Cerebellar nuclear complex (tissue), 1 donor: ENCODE measurements at places on chromosomes 7 and 10.

GRCh38 chr7:128350708-128351295 is 7.1 kb upstream of the RBM28 start:
- no peak for DNase-seq

GRCh38 chr7:102292813-102293798 is 6.4 kb downstream of the SH2B2 start:
- DNase-seq, result no peak

- DNase-seq, result no peak
These were observed 21.7 kb downstream of the AQP1 start for GRCh38 chr7:30933124-30933974.

GRCh38 chr7:150345012-150345411 is 3.6 kb upstream of the RARRES2 start:
- DNase-seq, result no peak

GRCh38 chr10:44051584-44052385 is 333.1 kb downstream of the CXCL12 start:
- DNase-seq, result no peak

- no peak for DNase-seq
These were observed 837.8 kb upstream of the COBL start for GRCh38 chr7:52154382-52154781.

DNA sequence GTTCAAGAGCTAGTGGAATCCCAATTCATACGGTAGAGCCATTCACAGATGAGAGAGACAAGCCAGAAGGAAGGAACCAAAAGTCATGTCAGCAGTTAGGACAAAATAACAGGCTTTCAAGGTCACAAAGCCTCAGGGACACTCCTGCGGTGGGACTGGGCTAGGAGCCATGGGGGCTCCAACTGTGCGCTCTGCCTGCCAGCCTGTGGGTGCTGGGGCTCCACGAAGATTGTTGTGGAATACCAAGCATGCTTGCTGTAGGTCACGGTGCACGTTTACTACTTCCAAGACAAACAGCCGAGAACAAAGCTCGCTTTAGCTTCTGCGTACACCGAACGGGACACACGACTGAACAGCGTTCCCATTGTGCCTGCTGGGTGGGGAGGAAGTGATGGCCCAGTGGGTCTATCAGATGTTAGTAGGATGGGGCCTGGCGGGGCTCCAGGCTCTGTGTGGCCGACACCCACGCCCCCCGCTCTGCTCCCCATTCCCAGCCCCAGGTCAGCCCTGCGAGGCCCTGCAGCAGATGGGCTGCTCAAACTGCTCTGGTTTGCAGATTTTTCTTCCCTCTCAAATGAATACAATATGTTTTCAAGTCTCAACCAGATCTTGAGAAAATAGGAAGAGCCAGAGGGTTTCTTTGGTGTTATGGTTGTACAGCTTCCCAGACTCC is 158.9 kb downstream of the EGFR start:
- no peak for DNase-seq

DNA sequence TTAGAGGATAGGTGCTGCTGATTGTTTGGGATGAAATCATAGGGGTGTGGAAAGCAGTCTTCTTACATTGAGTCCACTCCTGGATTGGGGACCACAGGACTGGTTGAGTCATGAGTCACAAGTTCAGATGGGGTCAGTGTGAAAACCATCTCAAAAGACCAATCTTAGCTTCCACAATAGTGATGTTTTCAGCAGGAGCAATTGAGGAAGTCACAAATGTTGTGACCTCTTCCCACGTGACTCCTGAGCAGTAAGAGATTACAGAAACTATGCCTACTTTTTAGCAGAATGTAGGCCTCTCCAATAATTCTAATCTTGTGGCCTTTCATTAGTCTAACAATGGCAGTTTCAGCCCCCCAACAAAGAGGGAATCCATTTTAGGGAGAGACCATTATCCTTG is 256.9 kb upstream of the CDC14C start:
- DNase-seq, result no peak

GRCh38 chr7:108097703-108098102 is 32.5 kb downstream of the LAMB4 start:
- DNase-seq, result no peak

- no peak for DNase-seq
These were observed 12.5 kb upstream of the TNRC18 start for GRCh38 chr7:5436003-5436678.

GRCh38 chr10:114808982-114809381 is 12.6 kb upstream of the FHIP2A start:
- DNase-seq, result no peak

DNA sequence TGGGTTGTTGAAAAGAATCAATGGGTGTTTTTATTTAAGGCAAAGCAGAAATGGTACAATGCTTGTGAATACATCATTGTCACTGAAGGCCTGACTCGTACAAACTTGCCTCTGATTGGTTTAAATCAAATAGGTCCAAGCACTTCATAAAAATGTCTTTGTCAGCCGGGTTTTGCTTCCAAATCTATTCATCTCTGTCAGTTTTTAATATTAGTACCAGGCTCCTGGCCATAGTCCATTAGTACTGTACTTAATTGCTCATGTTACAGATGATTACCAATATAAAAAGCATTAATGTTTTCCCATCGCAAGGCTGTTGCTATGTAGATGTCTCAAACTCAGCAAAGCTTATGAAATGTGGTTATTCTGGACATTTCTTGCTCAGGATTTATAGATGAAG is 171.9 kb downstream of the ARID5B start:
- DNase-seq, result no peak

DNA sequence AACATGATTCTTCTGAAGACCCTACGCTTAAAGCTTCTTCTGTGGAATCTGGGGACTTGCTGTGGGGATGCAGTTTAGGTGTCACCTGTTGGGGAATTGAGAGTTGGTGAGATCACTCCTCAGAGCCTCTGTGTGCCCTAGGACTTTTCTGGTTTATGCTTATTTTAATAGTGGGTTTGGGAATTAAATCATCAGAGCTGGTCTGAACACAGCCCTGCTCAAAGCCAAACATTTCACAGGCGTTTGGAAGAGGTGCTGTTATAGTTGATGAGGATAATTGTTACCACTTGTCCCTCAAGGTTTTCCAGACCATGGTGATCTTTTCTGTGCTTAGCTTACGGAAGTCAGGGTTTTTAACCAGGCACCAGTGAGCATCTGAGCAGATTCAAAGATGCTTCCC is 106.1 kb downstream of the EBLN1 start:
- no peak for DNase-seq

- DNase-seq, result no peak
These were observed 287.1 kb downstream of the SFMBT2 start for GRCh38 chr10:7123774-7124173.

DNA sequence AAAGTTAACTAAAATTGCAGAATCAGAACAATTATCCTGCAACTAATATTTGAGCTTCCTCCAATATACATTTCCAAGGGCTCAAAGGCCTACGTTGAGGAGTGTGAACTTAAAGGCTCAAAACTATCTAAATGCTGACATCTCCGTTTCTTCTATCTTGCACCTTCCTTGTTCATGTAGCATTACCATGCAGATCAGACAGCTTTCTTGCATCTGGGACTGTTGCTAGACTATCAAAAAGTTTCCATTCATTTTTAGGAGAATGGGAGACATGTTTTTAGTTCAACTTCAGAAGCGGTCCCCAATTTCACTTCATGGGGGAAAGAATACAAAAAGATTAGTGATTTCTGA is 2.9 kb downstream of the ANKRD1 start:
- DNase-seq, result no peak

DNA sequence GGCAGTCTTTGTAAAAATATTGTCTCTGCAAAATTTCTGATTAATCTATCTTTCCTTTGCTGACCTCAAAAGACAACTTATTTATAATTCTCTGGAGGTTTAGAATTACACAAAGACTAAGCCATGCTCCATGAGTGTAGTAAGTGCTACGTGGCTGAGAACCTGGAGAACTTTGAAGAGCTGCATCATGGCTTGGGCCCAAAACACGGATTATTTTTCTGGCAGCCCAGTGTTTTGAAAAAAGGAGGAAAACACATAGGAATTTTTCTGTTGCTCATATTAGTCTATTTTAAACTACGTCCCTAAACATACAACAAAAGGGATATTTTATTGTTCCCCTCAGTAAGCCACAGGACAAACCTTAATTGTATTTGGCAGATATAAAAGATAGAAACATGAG is 360.7 kb upstream of the MYO3A start:
- no peak for DNase-seq

- no peak for DNase-seq
These were observed 672.3 kb downstream of the TNS3 start for GRCh38 chr7:46909601-46910051.

GRCh38 chr7:70313271-70313670 is 715.0 kb downstream of the AUTS2 start:
- no peak for DNase-seq

DNA sequence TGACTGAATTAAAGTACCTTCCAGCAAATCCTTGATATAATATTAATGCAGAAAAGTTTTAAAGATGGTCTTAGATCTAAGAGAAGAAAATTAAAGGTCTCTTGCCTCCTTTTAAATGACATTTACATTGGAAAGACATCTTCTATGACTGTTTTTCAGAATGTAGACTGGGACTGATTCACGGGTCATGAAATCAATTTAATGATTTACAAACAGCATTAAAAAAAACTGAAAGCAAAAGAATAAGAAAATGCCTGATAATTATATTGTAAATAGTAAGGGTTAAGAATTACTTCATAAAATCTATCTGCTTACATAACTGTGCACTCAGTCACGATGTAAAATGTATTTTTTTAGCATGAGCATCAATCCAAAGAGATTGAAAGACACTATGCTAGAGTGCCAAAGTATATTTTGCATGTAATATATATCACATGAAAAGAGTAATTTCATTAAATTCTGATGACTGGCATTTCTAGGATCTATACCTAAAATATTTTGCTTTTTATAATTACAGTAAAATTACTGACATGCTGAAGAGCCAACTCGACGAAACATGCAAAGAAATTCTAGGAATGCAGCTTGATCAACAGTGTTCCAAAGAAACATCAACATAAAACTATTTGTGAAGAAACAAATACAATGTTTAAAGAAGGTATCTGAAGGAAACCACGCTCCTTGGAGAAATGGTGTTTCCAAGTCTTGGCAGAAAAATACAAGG is 35.1 kb downstream of the RTKN2 start:
- DNase-seq, result no peak

GRCh38 chr7:112211348-112211907 is 4.9 kb downstream of the ZNF277 start:
- no peak for DNase-seq

GRCh38 chr10:11560076-11560709 is 51.3 kb downstream of the USP6NL start:
- DNase-seq, result no peak

DNA sequence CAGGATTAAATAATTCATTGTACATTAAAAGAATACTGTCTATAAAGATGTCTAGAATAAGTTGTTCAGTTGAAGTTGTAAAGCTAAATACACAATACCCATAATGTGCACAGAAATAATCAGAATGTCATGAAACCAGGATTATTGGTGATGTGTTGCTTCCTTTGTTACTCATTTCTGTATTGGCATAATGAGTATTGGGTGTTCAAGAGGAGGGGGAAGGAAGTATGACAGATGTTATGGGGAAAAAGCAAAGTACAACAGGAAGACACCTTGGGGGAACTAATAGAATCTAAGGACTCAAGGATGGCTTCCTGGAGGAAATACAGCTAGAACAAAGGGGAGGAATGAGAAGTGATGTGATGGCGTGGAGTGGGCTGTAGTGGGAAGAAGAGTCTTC is 15.0 kb downstream of the ANKRD1 start:
- no peak for DNase-seq

DNA sequence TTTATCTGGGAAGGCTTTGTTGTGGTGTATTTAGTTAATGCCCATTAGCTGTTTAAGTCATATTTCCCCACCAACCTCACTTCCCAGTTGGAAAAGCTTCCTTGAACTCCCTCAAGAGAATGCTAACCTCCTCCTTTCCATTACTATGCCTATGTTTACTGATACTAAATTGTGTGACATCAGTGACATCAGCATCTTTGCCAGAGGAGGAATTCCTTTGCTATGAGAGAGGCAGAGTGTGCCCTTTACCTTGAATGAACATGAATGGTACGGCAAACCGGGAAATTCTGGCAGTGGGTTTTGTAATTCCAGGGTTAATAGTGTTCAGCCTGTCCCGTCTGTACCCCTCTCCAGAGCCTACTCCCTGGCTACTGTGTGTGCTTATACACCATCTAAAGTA is 22.1 kb upstream of the GLCCI1 start:
- no peak for DNase-seq

DNA sequence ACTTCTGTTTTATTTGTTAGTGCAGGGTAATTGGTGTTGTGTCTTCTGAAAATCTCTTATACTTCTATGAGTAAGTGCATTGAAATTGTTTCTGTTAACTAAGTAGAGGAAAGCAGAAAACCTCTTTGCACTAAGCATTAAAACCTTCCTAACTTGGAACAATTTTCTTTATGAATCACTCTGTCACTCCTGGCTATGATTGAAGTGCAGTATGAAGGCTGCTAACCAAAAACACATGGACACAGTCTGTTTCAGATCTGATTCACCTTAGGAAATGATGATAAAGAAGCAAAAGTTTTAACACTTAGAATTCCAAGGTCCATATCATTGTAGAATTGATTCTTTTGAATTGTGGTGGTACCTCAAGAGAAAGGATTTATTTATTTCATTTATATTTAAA is 41.9 kb downstream of the MET start:
- DNase-seq, result no peak

DNA sequence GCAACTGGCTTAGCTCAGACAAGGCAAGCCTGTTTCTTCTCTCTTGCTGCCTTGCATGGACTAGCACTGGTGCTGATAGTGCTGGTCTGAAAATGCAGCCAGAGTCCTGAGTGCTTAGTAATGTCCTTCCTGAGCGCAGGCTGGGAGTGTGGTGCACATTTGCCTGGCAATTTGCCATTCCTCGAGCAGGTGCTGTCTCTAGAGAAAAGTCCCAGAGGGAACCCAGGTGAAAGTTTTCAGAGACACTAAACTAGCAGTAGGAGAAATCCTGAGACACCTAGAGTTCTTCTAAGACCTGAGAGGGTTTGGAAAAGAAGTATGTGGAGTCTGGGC is 1.9 kb downstream of the SFTPD start:
- no peak for DNase-seq

DNA sequence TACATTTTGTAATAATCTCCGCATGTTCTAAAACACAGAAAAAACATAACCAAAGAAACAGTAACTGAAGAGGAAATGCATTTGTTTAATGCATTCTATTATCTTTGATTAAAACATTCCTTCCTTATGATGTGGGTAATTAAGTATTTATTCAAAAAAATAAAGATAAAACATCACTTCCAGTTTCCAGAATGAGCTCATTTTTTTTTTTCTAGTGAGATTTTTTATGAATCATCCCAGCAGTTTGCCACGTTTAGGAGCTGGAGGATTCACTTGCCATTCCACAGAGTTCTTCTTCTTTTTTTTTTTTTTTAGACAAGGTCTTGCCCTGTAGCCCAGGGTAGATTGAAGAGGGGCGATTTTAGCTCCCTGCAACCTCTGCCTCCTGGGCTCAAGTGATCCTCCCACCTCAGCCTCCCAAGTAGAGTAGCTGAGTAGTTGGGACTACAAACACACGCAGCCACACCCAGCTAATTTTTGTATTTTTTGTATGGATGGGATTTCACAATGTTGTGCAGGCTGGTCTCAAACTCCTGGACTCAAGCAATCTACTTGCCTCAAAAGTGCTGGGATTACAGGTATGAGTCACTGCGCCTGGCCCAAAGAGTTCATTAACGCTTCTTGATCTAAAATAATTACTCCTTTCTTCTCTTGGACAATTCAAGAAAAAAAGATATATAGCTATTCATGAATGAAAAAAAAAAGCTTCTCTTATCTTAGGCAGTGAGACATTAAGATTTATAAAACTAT is 177.3 kb downstream of the DKK1 start:
- DNase-seq, result no peak

- DNase-seq, result no peak
These were observed 28.3 kb downstream of the TBATA start for GRCh38 chr10:70756700-70757360.

- no peak for DNase-seq
These were observed 237.0 kb downstream of the EXOC4 start for GRCh38 chr7:133489906-133490305.
